ENCODE measurements at places on chromosomes 5 and 9. TPM values are rescaled to one million over a fixed set of nuclear protein-coding genes. Genes with fewer than 3 reads are reported as not detected.

KCNN2 gene
- not detected for total RNA-seq

SNX18 gene
- 13.1 TPM for total RNA-seq

SPATA31C2 gene
- 0.09 TPM for total RNA-seq

TMEM174 gene
- total RNA-seq = not detected

AIF1L gene
- 0.72 TPM for total RNA-seq

MEGF10 gene
- not detected for total RNA-seq

MLANA gene
- not detected for total RNA-seq

LAMC3 gene
- 0.07 TPM for total RNA-seq

LCN12 gene
- total RNA-seq = 2.3 TPM

CDH6 gene
- total RNA-seq = not detected

ARPC5L gene
- total RNA-seq = 103 TPM

NUTM2F gene
- not detected for total RNA-seq

GRIN1 gene
- total RNA-seq = not detected

PCDHB6 gene
- not detected for total RNA-seq

YTHDC2 gene
- 26.0 TPM for total RNA-seq

NCS1 gene
- 5.4 TPM for total RNA-seq

INSYN2B gene
- total RNA-seq = not detected

TMED7 gene
- 41.9 TPM for total RNA-seq

SGCD gene
- not detected for total RNA-seq

MRNIP gene
- total RNA-seq = 27.8 TPM

HNRNPA0 gene
- 38.3 TPM for total RNA-seq

MLLT3 gene
- total RNA-seq = 26.5 TPM

ANKRD34B gene
- total RNA-seq = not detected

PCDHB12 gene
- total RNA-seq = not detected

RNF20 gene
- total RNA-seq = 43.8 TPM

Measured in activated CD4-positive, alpha-beta T cell treated with anti-CD3 and anti-CD28 coated beads, Interleukin-2, amount 10 ng/mL, durations not matched to agents 24 days and 14 days (primary cell).